ENCODE measurements at places on chromosomes 1 and 21.
A peak's percentile ranks its signal among the peaks of the same experiment; 100 is the strongest.

DNA sequence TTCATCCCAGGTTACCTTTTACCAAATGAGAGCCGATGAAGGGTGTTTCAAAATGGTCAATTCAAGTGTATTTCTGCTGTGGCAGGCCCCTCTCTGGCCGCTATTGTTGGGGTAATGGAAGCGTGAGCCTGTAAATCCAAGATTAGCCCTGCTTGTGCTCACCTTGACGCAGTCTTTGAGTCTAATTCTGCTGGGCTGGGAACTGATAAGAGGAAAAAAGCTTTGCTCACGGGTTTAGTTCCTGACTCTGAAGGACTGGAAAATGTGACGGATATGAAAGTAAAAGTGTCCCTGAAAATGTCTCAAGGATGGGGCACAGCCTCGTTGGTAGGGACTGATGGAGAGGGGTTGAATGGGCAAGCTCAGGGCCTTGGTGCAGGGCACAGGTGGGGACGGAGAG is 125.9 kb upstream of the GALNT2 start:
- no peak for DNase-seq

GRCh38 chr1:210505601-210506496 is 177.1 kb downstream of the HHAT start:
- DNase-seq, result no peak

DNA sequence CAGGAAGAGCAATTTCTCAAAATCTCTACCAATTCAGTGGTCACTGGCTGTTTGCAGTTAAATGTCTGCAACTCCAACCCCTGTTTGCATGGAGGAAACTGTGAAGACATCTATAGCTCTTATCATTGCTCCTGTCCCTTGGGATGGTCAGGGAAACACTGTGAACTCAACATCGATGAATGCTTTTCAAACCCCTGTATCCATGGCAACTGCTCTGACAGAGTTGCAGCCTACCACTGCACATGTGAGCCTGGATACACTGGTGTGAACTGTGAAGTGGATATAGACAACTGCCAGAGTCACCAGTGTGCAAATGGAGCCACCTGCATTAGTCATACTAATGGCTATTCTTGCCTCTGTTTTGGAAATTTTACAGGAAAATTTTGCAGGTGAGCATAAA is 167.2 kb downstream of the CRB1 start:
- DNase-seq, result peak; percentile 42

DNA sequence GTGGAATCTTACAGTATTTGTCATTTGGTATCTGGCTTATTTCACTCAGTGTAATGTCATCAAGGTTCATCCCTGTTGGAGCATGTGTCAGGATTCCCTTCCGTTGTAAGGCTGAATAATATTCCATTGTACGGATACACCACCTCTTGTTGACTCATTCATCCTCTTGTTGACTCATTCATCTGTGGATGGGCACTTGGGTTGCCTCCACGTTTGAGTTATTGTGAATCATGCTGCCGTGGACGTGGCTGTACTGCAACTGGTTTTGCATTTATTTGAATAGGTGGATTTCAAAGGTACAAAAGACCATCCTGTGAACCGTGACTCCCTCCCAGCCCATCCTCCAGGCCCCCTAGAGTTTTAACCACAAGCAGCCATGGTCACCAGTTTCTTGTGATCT is 11.9 kb upstream of the TCP10L start:
- DNase-seq, result peak; percentile 96

GRCh38 chr1:44327679-44328491 is 27.2 kb downstream of the ERI3 start:
- DNase-seq, result peak; percentile 80

- DNase-seq, result no peak
Observed at GRCh38 chr1:243443557-243443956, 187.7 kb downstream of the SDCCAG8 start.

DNA sequence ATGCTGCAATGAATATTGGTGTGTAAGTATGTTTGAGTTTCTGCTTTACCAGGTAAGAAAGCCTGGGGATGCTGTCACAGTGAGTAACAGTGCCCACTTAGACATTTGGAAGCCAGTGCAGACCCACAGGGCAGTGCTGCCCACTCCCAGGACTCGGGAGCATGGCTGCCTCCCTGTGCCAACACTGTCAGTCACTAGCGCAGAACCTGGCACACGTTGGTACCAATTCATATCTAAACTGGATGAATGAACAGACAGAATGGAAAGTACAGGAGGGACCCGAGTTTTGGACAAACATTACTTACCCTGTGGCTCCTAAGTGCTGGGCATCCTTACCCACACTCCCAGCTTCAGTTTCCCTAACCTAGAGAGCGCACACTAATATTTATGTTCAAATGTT is 1.6 kb upstream of the EVA1C start:
- no peak for DNase-seq

All from DMS53 (cell line).